Activated CD4-positive, alpha-beta T cell treated with anti-CD3 and anti-CD28 coated beads for 24 hours (primary cell): ENCODE measurements at places on chromosomes 3 and 15.

DNA sequence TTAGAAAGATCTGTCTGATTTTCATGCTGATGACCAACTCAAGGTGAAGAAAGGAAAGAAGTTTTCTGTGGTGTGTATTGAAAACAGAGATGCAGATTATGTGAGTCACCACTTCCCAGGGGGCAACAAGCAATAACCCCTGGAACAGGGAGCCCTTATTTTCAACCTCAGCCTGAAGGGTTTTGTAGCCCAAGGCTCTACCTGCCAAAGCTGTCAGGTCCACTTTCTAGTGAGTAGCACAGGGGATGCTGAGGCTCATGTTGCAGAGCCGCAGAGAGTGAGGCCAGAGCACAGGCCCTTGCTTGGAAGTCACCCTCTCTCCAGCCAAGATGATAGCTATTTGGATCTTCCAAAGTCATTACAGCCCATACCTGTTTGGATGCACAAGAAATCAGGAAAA is 152.2 kb upstream of the SLC24A5 start:
- DNase-seq: no peak

DNA sequence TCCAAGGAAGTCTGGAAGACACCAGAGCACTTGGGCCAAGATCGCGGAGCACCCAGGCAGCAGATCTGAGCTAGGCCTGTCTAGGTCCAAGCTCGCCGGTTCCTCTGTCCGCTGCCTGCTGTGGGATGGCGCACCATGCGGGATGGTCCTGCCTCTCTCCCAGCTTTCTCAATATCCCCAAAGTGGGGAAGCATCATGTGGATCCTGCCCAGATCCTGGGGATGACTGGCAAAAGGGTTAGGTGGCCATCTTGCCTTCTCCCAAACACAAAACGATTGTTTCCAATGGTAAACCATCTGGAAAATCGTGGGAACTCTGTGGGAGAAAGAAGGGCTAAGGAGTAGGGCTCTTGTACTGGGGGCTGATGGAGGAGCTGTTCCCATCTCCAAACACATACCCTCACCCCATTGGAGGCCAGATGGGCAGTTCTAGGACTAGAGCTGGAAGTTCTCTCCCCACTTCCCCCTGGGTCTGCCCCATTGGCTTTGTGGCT is 8.9 kb downstream of the PRKCD start:
- no peak for DNase-seq

- no peak for DNase-seq
Measured at GRCh38 chr15:33296050-33296449, 14.7 kb upstream of the RYR3 start.

- no peak for DNase-seq
Measured at GRCh38 chr15:54605556-54605955, 591.2 kb downstream of the RSL24D1 start.

DNA sequence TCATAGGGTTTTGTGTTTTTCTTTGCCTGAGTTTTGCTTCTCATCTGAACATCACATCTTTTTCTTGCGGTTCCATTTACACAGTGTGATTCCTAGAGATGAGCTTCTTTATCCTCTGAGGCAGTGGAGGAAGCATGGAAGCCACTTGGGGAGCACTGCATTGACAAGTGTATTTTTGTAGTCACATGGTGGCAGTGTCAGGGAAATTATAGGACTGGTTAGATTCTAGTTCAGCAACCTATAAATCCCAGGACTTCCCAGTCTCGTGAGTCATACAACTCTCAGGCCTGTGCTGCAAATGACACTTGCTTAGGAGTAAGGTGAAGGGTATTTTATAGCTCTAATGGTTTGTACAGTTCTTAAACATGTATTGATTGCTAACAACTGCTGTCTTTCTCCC is 58.4 kb downstream of the RBM6 start:
- DNase-seq: no peak

DNA sequence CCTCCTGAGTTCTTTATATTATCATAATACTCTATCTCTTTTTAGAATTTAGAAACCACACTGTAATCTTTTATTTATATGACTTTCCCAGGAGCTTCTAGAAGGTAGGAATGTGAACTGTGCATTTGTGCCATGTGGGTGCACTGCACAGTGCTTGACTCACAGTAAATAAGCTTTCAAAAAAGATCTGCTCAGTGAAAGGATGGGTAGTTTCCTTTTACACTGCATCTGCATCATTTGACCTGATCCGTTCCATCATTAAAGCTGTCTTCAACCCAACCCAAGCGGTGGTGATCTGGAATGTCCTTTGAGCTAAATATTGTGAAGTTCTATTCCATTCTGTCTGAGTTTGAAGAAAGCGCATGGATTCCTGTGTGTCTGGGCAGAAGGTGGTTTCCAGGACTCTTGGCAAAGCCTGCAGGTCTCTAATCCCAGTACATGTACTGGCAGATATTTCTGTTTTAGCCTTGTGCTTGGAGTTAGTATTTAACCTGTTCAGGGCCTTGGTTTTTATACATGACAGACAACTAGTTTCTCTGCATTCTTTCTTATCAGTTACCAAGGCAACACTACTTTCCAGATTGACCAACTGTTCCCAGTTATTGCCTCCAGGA is 96.7 kb downstream of the DHX30 start:
- no peak for DNase-seq

GRCh38 chr15:68618908-68619698 is 40.3 kb downstream of the CORO2B start:
- DNase-seq: no peak

GRCh38 chr3:107208100-107208499 is 169.1 kb upstream of the CCDC54 start:
- DNase-seq: no peak

GRCh38 chr15:33915571-33916407 is 52.5 kb upstream of the CHRM5 start:
- no peak for DNase-seq

DNA sequence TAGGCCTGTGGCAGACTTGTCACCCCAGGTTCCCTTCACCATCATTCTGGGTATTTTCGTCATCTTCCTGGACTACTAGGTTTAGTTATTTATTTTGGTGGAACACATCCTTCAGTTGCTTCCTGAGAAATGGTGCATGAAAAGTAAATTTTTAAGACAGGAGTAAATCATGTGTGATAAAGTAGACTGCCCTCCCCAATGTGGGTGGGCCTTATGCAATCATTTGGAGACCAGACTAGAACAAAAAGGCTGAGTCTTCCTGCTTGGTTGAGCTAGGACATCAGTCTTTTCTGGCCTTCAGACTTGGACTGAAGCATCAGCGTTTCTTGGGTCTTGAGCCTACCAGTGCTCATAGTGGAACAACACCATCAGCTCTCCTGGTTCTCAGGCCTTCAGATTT is 50.7 kb upstream of the SLC2A2 start:
- DNase-seq: no peak

- no peak for DNase-seq
Measured at GRCh38 chr3:122960652-122961051, 66.9 kb downstream of the SEMA5B start.

GRCh38 chr15:93417631-93418030 is 328.6 kb upstream of the RGMA start:
- no peak for DNase-seq

- DNase-seq: no peak
Measured at GRCh38 chr3:151923901-151924300, 50.5 kb downstream of the SUCNR1 start.
